ENCODE measurements at places on chromosomes 5 and 9. TPM values are rescaled to one million over a fixed set of nuclear protein-coding genes. Genes with fewer than 3 reads are reported as not detected.

Gene UNC5A
- not detected for total RNA-seq

DNA sequence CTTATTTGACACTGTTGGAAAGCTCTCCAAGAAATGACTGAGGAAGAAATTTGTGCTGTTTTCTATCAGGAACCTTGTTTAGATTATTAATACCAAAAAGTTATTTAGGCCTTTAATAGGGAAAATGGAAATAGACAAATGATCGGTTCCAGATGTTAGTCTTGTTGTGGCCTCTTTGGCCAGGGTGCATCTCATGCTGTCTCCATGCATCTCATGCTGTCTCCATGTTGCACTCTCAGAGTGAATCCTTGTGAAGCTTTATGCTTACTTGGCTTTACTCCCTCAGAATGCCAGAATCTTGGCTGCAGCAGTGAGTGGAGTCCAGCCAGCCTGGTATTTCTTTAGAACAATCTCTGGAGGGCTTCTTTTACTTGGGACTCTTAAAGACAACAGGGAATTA, 185.5 kb downstream of the ARHGAP26 start:
- no peak overlapping the region for H3K4me3 ChIP-seq
- H3K4me1 ChIP-seq, result peaks cover 20% of the 10 kb centered on the region
- no peak overlapping the region for H3K27ac ChIP-seq

- H3K27ac ChIP-seq, result no peak overlapping the region
- no peaks in the 10 kb centered on the region for H3K27me3 ChIP-seq
- H3K4me1 ChIP-seq, result peaks cover 18% of the 10 kb centered on the region
- peaks cover 1% of the 10 kb centered on the region for H3K36me3 ChIP-seq
- H3K4me3 ChIP-seq, result no peak overlapping the region
- DNase-seq, result no peak
Observed at GRCh38 chr9:15280647-15281046, 26.4 kb downstream of the TTC39B start.

DNA sequence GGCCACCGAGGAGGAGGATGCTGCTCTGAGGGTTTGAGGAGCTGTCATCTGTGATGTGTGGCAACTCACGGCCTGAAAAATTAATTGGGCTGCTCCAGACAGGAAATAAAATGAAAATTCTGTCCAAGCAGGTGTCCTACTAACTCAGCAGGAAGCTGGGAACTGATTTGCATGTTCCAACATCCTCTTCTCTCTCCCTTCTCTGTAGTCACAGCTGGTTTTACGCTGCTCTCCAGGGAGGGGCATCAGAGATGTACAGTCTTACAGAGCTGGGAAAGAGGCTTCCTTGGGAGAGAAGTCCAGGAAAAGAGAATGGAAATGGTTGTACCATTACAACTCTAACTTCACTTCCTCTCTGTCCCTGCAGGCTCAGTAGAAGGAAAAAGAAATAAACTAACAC, 24.2 kb upstream of the SIL1 start:
- no peak for DNase-seq
- H3K27ac ChIP-seq, result no peak overlapping the region
- H3K4me1 ChIP-seq, result no peaks in the 10 kb centered on the region

DNA sequence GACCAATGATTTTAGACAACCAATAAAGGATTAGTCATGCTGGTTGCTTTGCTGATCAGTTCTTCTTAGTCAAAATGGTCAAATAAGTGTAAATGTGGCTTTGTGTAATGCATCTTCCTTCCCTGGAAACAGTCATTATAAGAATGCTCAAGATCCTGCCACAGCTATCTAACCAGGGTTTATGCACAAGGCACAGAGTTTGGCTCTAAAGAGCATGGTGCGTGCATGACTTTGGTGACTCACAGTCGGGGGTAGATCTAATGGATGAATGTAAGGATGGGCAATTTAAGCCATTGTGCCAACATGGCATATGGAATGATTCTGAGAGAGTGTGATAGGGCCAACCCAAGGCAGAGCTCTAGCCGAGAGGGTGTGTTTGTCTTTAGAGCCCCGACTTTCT, 6.5 kb downstream of the LIX1 start:
- DNase-seq, result no peak
- H3K27ac ChIP-seq, result no peak overlapping the region
- H3K27me3 ChIP-seq, result peaks cover 17% of the 10 kb centered on the region
- peaks cover 19% of the 10 kb centered on the region for H3K4me1 ChIP-seq

Gene CDC20B
- total RNA-seq, result not detected

Gene SNCAIP
- not detected for total RNA-seq

Gene SPINK13
- not detected for total RNA-seq

DNA sequence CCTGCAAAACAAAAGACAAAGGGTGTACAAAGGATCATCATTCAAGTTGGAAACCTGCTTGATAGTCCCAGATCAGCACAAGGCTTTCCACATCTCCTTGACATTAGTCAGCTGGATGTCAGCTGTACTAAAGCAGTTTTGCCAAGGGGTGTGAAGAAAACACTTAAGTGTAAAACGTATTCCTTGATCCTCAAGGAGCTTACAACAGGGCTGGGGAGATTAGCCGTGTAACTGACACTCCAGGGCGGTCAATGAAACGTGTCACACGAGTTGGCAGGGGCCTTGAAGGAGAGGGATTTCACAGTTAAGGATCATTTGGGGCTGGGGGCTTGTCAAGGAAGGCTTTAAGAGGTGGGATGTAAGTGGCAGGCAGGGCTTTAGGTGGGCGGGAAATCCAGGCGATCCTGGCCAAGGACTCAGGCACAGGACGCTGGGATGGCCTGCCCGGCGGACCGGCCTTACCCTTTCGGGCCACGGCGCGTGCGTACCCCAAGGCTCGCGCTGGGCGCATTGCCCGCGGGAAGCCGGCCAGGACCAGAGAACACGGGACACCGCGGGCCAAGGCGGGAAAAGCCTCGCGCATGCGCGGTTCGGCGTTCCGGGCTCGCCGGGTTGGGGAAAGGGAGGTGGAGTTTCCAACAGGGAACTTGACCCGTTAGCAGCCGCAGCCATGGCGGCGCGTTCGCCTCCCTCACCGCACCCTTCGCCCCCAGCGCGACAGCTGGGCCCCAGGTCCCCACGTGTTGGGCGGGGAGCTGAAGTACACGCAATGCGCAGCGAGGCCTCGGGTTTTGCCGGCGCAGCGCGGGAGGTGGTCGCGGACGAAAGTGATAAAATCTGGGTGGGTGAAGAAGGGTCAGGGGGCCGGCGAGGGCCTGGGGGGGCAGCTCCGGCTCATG, at the start of gene CNTLN:
TSS of gene CNTLN (plus strand) at position 645 of the 899 bp plus-strand sequence. CDS start at position 671, 26 bp downstream.
- H3K36me3 ChIP-seq, result no peaks in the 10 kb centered on the region
- DNase-seq, result peak; percentile 22
- peaks cover 6% of the 10 kb centered on the region for H3K4me1 ChIP-seq
- H3K4me3 ChIP-seq, result peak within 1 kb of the TSS; percentile 87

Gene IL5
- total RNA-seq, result 1.5 TPM

Gene PCDHB5
- not detected for total RNA-seq

DNA sequence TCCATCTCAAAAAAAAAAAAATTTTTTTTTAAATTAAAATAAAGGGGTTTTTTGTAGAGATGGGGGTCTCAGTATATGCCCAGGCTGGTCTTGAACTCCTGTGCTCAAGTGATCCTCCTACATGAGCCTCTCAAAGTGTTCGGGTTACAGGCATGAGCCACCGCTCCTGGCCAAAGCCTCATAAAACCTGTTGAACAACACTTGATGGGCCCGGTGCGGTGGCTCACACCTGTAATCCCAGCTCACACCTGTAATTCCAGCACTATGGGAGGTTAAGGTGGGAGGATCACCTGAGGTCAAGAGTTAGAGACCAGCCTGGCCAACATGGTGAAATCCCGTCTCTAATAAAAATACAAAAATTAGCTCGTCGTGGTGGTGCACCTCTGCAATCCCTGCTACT, 7.7 kb upstream of the NPM1 start:
- no peaks in the 10 kb centered on the region for H3K4me1 ChIP-seq
- no peak for DNase-seq
- no peaks in the 10 kb centered on the region for H3K36me3 ChIP-seq
- H3K27me3 ChIP-seq, result peaks cover 11% of the 10 kb centered on the region

- no peak for DNase-seq
Observed at GRCh38 chr5:31343946-31344345, 150.5 kb downstream of the CDH6 start.

DNA sequence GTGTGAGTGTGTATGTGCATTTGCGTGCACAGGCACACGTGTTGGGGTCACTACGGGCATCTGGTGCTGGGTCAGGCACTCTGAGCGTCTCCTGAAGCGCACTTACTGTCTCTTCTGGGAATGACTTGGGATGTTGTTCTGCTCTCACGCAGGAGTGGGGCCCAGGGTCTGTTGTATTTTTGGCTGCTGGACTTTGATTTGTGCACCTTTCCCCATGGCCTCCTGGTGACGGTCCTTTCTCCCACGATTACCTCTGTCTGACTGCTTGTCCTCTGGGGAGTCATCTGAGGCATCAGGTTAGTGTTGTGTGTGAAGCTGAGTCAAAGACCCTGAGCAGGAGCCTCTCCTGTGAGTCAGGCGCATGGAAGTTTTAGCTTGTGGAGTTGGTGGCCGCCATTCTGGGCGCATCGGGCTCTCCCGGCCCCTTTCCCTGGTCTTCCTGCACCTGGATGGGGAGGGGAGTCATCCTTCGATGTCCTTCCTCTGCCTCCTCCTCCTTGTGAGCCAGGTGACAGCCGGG, 62.1 kb downstream of the RXRA start:
- peaks cover 30% of the 10 kb centered on the region for H3K27me3 ChIP-seq
- no peak overlapping the region for H3K4me3 ChIP-seq
- H3K36me3 ChIP-seq, result no peaks in the 10 kb centered on the region

DNA sequence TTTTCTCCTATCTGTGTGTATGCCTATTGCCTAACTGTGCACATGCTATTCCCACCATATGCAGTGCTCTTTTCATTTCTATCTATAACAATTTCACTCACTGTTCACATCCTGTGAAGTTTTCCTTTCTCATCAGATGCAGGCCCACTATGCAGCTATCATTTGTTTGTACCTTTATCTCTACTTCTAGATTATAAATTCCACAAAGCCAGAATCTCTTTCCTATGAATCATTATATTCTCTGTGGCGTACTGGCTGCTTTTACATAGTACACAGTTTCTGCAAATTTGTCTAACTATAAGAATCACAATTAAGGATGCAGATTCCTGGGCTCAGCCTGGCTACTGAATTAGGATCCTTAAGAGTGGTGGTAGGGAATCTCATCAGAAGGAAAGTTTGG, 600.8 kb upstream of the ARRDC3 start:
- no peak for DNase-seq
- H3K27ac ChIP-seq, result no peak overlapping the region
- H3K27me3 ChIP-seq, result no peaks in the 10 kb centered on the region

Gene COL15A1
- total RNA-seq, result 0.02 TPM

DNA sequence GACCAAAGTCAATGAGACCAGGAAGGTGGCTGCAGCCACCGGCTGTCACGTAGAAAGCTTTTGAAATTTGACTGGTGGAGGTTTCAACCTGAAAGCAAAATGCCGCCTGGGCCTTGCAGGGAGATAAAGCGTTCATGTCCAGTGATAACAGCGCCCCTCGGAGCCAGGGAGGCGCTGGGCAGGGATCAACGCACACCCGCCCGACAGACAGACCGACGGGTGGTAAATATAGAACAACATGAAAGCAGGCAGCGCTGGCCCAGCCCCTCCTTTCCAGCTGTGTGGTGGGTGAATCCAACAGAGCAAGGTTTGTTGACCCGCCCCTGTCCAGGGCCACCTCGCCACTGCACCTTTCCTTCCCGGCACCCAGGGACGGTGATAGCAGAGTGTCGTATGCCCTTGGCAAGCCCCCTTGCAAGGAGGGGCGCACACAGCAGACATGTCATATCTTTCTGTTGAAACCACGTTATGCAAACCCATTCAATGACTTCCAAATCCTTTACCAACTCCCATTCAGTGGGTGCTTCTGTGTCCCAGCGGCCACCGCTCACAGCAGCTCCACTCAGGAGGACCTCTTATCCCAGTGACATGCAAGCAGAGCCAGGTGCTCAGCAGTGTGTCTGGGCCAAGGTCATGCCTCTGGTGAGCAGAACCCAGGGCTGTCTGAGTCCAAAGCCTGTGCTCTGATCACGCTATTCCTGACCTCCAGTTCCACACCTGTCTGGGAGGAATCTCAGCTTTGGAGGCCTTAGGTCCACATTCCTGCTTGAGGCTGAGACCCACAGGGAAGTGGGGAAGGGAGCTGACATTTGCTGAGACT, 38.7 kb downstream of the NKX2-5 start:
- no peak for DNase-seq
- H3K36me3 ChIP-seq, result no peaks in the 10 kb centered on the region
- H3K4me1 ChIP-seq, result no peaks in the 10 kb centered on the region
- H3K27me3 ChIP-seq, result peaks cover 1% of the 10 kb centered on the region

DNA sequence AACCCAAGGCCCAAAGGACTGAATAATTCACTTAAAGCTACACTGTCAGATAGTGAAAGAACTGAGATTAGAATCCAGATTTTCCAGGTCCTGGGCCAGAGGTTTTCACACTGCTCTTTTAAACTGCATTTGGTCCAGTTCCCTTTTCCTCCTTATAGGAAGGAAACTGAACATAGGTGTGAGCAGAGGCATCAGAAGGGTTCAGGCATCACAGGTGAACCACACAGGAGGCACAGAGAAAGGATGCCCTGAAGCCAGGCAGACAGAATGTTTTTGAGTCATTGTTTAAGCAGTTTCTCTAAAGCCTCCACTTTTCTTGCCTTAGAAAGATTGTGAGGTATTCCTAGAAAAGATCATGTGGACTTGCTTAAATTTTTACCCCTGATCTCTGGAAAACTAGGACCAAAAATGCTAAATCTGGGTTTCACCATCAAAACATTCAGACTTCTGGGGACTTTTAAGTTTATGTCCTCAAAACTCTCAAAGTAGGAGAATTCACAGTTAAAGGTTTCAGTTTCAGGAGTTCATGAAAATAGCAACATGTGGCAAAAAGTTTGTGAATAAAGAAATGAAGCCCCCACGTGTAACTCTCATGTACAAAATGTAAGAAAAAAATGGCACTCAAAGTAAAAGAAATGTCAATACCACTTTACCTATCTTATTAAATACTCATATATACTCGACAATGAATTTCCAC, 386.1 kb downstream of the NTRK2 start:
- DNase-seq, result no peak
- H3K36me3 ChIP-seq, result no peaks in the 10 kb centered on the region
- no peaks in the 10 kb centered on the region for H3K27me3 ChIP-seq
- no peak overlapping the region for H3K4me3 ChIP-seq
- no peaks in the 10 kb centered on the region for H3K4me1 ChIP-seq
- no peak overlapping the region for H3K27ac ChIP-seq

DNA sequence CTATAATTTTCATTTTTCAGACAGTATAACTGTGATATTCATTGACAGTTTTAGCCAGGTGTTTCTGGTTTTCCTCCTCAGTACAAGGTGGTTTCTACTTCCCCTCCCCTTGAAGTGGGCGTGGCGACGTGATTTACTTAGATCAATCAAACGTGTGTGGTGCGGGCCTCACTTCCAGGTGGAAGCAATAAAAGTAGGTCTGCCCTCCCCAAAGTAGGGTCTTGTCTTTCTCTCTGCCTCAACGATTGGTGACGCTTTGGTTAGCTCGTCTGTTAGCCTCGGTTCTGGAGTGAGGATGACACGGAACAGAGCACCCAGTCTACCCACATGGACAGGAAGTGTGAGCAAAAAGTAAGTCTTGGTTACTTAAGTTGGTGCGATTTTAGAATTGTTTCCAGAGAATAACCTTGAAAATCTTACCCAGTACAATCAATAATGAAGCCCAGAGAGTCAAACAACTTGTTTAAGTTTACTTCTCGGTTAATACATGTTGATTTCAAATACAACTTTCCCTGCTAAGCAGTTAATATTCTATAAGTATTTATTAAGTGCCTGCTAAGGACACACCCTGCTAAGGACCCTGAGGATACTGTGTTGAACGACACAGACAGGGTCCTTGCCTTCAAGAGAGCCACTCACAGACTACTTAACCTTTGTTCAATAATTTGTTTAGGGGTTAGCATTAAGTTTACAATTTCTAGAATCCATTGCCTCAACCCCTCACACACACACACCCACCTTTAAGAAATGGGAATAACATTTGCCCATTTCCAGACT, 48.4 kb downstream of the COX7C start:
- no peaks in the 10 kb centered on the region for H3K4me1 ChIP-seq
- H3K36me3 ChIP-seq, result no peaks in the 10 kb centered on the region
- no peak for DNase-seq
- no peak overlapping the region for H3K4me3 ChIP-seq

Measured in activated T-helper 1 cell treated with anti-CD3 and anti-CD28 coated beads, Interleukin-12 subunit alpha, Interleukin-12 subunit beta, Interleukin-2, Interleukin-4 antibody, amounts not matched to agents 30 ng/mL and 10 ng/mL and 1 ng/mL, durations not matched to agents 14 hours and 24 hours and 36 hours (primary cell).